ENCODE measurements at places on chromosomes 12 and 14. TPM values are rescaled to one million over a fixed set of nuclear protein-coding genes. Genes with fewer than 3 reads are reported as not detected.

Gene POTEG
- not detected for total RNA-seq

- H3K4me1 ChIP-seq, result no peaks in the 10 kb centered on the region
- no peaks in the 10 kb centered on the region for H3K27me3 ChIP-seq
- no peak for DNase-seq
- no peaks in the 10 kb centered on the region for H3K36me3 ChIP-seq
- H3K4me3 ChIP-seq, result no peak overlapping the region
Observed at GRCh38 chr14:80570930-80571298, 359.6 kb upstream of the DIO2 start.

GRCh38 chr14:104370256-104370870 lies 209.2 kb upstream of the C14orf180 start:
- H3K27me3 ChIP-seq, result no peaks in the 10 kb centered on the region
- no peak for DNase-seq
- no peak overlapping the region for H3K27ac ChIP-seq

DNA sequence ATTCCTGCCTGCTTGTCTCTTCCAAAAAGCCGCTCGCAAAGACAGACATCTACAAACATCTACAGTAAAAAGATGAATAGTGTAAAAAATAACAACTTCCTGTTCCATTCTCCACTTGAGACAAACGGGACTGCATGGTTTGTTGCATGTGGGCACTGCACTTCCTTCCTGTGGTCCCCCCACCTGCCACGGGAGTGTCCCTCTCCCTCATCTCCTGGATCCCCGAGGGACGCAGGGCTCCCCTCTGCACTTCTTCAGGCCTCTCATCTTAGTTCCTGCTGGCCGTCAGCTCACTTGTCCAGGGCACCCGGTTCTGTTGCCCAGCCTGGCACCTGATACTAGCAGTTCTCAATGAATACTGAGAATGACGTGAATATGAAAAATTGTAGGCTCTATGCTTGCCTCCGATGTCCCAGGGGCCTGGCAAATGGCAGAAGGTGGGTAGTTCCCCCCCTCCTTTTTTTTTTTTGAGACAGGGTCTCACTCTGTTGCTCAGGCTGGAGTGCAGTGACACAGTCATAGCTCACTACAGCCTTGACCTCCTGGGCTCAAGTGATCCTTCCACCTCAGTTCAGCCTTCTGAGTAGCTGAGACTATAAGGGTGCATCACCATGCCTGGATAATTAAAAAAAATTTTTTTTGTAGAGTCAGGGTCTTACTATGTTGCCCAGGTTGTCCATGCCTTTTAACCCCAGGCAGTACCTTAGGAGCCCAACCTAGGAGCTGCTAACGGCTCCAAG lies 3.5 kb upstream of the KLC1 start:
- H3K27ac ChIP-seq, result peak overlapping the region; percentile 70
- no peak overlapping the region for H3K4me3 ChIP-seq
- H3K36me3 ChIP-seq, result no peaks in the 10 kb centered on the region
- peak; percentile 67 for DNase-seq

Gene MORN3
- total RNA-seq, result not detected

GRCh38 chr12:100156731-100157426 lies 14.2 kb upstream of the BLTP3B start:
- no peaks in the 10 kb centered on the region for H3K36me3 ChIP-seq
- no peaks in the 10 kb centered on the region for H3K27me3 ChIP-seq
- no peak overlapping the region for H3K27ac ChIP-seq
- no peak overlapping the region for H3K4me3 ChIP-seq
- no peaks in the 10 kb centered on the region for H3K4me1 ChIP-seq

GRCh38 chr12:52713960-52714886 lies 10.9 kb upstream of the KRT77 start:
- no peak overlapping the region for H3K4me3 ChIP-seq
- H3K4me1 ChIP-seq, result no peaks in the 10 kb centered on the region
- H3K27me3 ChIP-seq, result no peaks in the 10 kb centered on the region
- H3K36me3 ChIP-seq, result no peaks in the 10 kb centered on the region
- H3K27ac ChIP-seq, result no peak overlapping the region
- DNase-seq, result no peak

Measured in Peyer's patch (tissue), 4 donors.